ENCODE measurements at places on chromosomes 6 and 20.

GRCh38 chr6:75268988-75269354 is 15.6 kb downstream of the TMEM30A start:
- DNase-seq: no peak

- DNase-seq: no peak
These were observed 182.5 kb downstream of the EDN1 start for GRCh38 chr6:12472601-12473038.

DNA sequence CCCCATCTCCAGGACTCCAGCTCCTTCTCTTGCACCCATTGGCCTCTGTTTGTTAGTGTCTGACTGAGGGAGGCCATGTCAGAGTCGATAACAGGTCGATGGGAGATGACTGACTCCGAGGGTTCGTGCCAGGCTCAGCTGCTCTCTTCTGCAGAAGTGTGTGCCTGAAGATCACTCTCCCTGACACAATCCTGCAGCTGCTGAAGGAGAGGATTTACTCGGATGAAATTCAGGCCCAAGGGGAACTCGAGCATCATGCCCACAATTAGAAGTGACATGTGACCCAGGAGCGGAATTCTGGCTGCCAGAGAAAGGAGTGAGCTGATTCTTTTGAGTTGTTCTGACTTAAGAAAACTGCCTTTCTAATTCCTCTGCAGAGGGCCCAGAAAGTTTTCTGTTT is 318.2 kb downstream of the MAFB start:
- no peak for DNase-seq

DNA sequence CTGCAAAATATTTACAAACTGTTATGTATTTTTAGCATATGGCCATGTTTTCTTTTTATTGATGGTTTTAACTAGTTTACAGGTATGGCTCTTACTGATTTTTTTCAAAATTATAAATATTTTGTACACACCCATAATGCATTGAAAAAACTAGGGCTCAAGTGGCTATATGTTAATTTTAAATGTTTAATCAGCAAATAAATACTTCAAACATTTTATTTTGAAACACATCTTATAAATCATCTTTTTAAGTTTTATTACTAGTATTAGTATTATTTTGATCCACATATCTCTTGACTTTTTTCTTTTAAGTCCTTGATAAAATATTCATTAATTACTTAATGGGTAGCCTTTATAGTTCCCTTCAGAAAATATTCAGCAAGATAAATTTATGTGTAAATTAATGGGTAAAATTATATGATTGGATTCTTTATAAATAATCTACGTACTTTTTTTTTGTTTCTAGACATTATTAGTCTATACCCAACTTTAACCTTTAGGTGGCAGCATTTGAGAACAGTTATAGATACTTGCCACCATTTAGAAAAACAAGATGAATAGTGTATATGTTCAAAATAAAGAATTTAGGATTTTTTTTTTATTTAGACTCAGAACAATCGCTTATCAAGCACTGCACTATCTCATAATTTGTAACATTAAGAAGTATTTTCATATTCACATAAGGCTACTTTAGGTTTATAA is 241.9 kb downstream of the ADGRB3 start:
- DNase-seq: peak; percentile 62

DNA sequence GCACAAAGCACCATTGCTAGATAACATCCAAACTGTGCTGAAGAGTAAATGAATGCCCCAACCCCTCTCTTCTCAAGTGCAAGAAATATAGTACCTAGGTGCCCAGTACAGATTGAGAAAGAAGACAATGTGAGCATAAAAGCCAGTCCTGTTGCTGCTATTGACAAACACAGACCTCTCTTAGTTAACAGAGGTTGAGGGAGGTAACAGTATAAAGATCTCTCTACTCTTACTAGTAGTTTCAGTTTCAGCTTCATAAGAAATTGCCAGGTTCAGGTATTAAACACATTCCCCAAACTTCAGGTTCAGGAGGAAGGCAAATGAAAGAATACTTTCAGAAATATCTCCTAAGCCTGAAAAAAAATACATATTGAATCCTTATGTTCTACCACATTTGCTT is 31.4 kb downstream of the TBC1D32 start:
- DNase-seq: no peak

Measured in Karpas-422 (cell line).